ENCODE measurements at places on chromosomes 1 and 21.

- no peak for DNase-seq
Measured at GRCh38 chr1:70738624-70739023, 309.0 kb downstream of the PTGER3 start.

GRCh38 chr1:240524356-240525069, 87.4 kb downstream of the GREM2 start:
- DNase-seq = no peak

GRCh38 chr21:39006571-39007311, 176.5 kb downstream of the PSMG1 start:
- no peak for DNase-seq

GRCh38 chr1:180173451-180173850, 18.8 kb downstream of the QSOX1 start:
- DNase-seq = no peak

GRCh38 chr1:165858364-165858823, 31.0 kb downstream of the UCK2 start:
- no peak for DNase-seq
